ENCODE measurements at places on chromosomes 2 and 18. TPM values are rescaled to one million over a fixed set of nuclear protein-coding genes. Genes with fewer than 3 reads are reported as not detected.

DNA sequence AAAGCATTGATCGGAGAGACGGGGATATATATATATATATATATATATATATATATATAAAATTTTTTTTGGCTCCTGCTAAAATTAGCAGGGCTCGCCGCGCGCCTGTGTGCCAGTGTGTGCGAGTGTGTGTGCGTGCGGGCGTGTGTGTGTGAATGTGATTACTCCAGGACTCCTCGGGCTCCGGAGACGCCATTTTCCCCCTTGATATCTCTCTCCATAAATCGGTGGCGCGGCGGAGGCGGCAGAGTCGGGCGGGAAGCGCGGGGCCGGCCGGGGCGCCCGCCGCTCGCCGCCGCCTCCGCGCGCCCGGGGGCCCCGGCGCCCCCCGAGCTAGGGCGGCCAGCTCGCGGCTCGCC lies 795 bp upstream of the SETBP1 start:
- ATAC-seq, result no peak

- peak; percentile 78 for ATAC-seq
These were observed 7.1 kb downstream of the MREG start for GRCh38 chr2:216006164-216006663.

DNA sequence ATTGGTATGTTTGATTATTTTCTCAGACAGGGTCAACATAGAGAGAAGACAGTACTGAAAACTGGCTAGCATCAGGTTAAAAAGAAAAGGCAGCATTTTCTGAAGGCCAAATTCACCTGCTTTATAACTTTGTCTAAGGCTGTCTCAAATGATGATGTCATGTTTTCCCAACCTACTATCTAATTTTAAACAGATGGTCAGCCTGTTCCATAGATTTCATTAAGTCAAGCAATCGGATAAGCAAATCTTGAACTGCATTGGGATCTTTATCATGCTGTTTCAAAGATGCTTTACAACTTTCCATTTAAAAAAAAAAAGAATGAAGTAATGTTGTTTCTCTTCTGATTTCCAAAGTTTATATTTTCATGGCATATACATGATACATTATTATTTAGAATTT lies 56.3 kb upstream of the SPOPL start:
- no peak for ATAC-seq

DNA sequence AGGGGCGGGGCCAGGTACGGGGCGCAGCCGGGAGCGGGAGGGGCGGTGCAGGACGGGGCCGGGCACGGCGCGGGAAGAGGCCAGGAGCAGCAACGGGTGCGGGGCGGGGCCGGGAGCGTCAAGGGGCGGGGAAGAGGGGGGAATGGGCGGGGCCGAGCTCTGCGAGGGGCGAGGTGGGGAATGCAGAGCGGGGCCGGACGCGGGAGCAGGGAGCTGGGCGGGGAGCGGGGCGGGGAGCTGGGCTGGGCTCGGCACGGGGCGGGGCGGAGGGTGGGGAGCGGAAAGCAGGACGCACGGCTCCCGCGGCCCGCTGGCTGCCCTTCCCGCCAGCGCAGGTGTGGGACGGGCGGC lies at the start of gene IMPA2:
Gene IMPA2, plus strand, starts transcription at position 316 of the 351 bp plus-strand sequence. CDS start 163 bp downstream, outside the sequence.
- no peak for ATAC-seq

GRCh38 chr2:217645896-217646295 lies 356.9 kb downstream of the TNS1 start:
- no peak for ATAC-seq

- peak; percentile 79 for ATAC-seq
These were observed 60.9 kb upstream of the ACAA2 start for GRCh38 chr18:49874238-49874637.

GRCh38 chr2:70388128-70388527 lies 86.3 kb upstream of the FAM136A start:
- ATAC-seq, result peak; percentile 86

DNA sequence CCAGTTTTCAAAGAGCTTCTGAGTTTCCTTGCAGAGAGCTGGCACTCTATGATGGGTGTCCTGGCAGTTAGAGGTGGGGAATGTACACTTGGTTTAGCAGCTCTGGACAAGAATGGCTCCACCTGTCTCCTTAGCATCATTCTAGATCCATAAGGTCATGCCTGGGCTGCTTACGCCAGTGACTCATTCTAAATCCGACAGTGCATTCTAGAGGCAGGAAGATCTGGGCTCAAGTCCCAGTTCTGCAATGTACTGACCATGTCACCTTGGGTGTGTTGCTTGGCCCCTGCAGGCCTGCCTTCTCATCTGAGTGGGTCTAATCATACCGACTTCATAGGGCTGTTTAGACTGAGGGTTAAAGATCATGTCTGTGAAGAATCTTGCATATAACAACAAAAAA lies 46.5 kb downstream of the PTGR3 start:
- ATAC-seq, result peak; percentile 75

DNA sequence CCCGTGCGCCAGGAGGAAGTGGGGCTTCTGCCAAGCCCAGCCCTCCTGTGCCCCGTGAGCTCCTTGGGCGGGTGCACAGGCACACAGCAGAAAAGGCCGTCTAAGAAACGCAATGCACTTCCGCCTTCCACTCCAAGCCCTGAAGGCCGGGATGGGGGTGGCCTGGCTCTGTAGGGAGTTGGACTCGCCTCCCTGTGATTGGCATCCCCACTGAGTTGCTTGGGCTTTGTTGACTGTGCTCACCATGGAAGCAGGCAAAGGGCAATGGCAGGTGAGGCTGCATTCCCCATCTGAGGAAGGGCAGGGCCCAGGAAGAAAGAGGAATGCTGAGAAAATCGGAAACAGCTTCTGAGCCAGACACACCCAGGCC lies 66.8 kb downstream of the CRACDL start:
- peak; percentile 88 for ATAC-seq

GRCh38 chr2:168453404-168453803 lies 2.7 kb upstream of the CERS6 start:
- ATAC-seq, result no peak

- no peak for ATAC-seq
These were observed 81.0 kb upstream of the STK39 start for GRCh38 chr2:168328421-168328820.

GRCh38 chr2:37457401-37457901 lies 113.0 kb downstream of the QPCT start:
- no peak for ATAC-seq

DNA sequence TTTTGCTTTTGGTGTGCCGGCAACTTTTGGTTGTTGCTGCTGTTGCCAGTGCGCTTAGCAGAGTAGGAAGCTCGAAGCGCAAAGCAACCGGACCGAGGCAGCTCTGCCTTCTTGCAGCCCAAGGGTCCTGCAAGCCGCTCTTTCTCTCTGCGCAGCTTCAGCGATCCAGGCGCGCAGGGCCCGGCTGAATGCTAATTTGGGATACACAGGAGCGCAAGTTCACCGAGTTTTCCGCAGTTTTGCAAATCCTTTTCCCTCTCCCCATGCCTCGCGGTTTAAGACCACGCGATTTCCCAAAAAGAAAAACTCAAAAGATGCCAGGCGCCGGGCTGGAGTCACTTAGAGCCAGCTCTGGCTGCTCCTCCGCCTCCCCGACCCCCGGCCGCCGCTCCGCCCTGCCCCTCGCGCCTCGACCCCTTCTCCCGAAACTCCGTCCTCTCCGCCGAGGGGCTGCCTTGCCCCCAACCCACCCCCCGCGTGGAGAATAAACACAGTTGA lies 13.5 kb upstream of the SIX3 start:
- ATAC-seq, result no peak

- no peak for ATAC-seq
These were observed 1337.6 kb upstream of the SLC39A10 start for GRCh38 chr2:194319222-194319992.

DNA sequence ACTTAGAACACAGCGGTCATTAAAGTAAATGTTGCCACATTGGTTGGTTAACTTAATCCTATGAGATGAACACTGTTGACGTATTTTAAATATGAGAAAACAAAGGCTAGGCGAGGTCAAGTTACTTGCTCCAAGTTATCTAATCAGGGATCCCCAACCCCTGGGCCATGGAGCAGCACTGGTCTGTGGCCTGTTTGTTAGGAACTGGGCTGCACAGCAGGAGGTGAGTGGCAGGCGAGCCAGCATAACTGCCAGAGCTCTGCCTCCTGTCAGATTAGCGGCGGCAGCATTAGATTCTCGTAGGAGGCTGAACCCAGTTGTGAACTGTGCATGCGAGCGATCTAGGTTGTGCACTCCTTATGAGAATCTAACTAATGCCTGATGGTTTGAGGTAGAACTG lies 878.9 kb downstream of the CPS1 start:
- no peak for ATAC-seq

- ATAC-seq, result no peak
These were observed 78.4 kb downstream of the DPP4 start for GRCh38 chr2:161995553-161996016.

DNA sequence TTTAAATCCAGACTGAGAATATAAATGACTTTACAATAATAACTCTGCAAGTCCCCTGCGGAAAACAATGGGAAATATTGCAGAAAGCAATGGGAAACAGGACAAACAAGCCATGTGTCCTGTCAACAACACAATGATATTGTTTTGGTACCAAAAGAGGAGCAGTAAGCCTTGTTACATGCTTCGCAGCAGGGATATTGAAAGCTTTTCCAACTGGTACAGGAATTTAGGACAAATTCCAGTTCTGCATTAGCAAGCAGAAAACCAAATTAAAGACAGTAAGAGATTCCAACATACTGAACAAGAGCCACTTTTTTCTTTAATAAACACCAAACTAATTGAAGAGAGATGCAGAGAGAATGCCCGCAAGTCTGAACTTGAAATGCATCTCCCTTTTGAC lies 30.0 kb downstream of the FRZB start:
- no peak for ATAC-seq

- ATAC-seq, result no peak
These were observed 80.4 kb upstream of the RAPGEF4 start for GRCh38 chr2:172655091-172655837.

Gene MIB1
- 23.8 TPM for total RNA-seq

Gene STK39
- total RNA-seq, result 29.6 TPM

Gene GPR35
- 0.24 TPM for total RNA-seq

Gene FOXI3
- total RNA-seq, result not detected

Gene HOXD13
- total RNA-seq, result not detected

Gene ZC3H8
- total RNA-seq, result 9.4 TPM
